ENCODE measurements at places on chromosomes 11 and 22.

- DNase-seq = no peak
Measured at GRCh38 chr22:19114984-19115552, 7.1 kb downstream of the DGCR2 start.

GRCh38 chr11:118353084-118353710 is 6.2 kb upstream of the UBE4A start:
- no peak for DNase-seq

DNA sequence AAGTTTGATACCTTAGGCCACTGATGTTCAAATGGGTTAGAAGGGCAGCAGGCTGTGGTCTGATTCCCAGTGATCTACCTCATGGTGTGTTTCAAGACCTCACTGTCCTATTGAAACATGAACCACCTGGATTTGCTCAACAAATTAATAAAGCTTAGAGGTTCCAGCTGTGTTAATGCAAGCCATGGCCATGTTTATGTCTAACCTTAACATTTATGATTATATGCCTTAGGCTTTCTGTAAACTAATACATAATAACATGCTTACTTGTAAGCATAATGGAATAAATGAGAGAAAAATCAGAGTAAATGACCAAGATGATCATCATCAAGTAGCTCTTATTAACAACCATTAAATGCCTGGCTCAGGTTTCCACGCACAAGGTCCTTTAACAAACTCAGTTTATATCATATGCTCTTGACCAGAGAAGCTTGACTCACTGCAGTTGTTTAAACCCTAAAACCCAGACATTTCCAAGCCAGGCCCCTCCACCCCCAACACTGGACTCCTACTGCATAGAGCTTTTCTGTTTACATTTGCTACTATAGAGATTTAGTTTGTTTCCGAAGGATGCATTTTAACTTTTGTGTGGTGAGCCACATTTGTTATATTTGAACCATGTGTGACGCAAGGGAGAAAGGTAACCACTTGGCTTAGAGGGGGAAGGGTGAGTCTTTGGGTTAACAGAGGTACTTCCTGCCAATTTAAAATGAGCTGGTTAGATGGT is 43.7 kb downstream of the KREMEN1 start:
- DNase-seq = no peak

- no peak for DNase-seq
Measured at GRCh38 chr11:67541198-67541597, 18.0 kb upstream of the CABP2 start.

GRCh38 chr22:38110008-38110862 is at the start of gene BAIAP2L2:
TSS of gene BAIAP2L2 (minus strand) at chr22:38110684. CDS start at chr22:38110525, 159 bp downstream.
- no peak for DNase-seq

- no peak for DNase-seq
Measured at GRCh38 chr11:44342616-44343015, 32.7 kb upstream of the ALX4 start.

Measured in stimulated activated CD4-positive, alpha-beta T cell treated with anti-CD3 and anti-CD28 coated beads, Interleukin-4, amount 100 ng/mL, for 24 hours (primary cell).